D721Med (cell line): ENCODE measurements at places on chromosomes 1 and 21.

GRCh38 chr1:109399326-109399957 lies 1.7 kb upstream of the SORT1 start:
- DNase-seq = no peak

GRCh38 chr1:27601771-27602461 lies 2.0 kb downstream of the AHDC1 start:
- DNase-seq = no peak

GRCh38 chr1:17649371-17650106 lies 105.6 kb upstream of the ACTL8 start:
- no peak for DNase-seq

DNA sequence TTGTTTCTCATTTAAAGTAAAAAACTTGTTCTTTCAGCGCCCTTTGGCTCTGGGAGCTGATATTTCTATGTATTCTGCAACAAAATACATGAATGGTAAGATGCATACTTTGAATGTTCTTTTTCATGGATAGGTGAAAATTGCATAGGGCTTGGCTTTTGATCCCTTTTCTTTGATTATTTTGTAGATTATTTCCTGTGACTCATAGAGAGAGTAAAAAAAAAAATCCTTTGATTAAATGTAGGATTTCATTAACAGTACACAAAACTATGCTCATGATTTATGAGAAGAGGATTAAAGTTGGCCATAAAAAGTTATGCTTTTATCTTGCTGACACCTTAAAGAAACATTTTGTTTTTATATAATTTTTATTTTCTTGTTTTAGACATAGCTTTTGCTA lies 18.7 kb downstream of the CTH start:
- no peak for DNase-seq

DNA sequence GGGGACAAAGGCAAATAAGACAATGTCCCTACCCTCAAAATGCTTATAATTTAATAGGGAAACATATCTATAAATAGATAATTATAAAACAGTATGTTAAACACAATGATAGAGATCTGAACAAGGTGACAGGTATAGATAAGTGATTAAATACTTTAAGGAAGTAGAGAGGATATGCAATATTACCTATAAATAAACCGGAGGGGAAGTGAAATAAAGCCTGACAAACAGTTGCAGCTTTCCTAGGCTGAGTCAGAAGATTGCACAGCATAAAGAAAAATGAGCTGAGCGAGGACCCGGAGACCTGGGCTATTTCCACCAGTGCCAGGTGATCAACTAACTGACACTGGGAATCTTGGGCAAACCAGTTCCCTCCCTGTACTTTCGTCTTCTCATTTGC lies 11.5 kb upstream of the PSRC1 start:
- no peak for DNase-seq

- no peak for DNase-seq
These were observed 256.2 kb downstream of the DISC1 start for GRCh38 chr1:231882790-231883189.
